Activated naive CD8-positive, alpha-beta T cell treated with anti-CD3 and anti-CD28 coated beads, Interleukin-2, amount 10 ng/mL, durations not matched to agents 7 days and 5 days (primary cell): ENCODE measurements at places on chromosomes 11 and 22. TPM values are rescaled to one million over a fixed set of nuclear protein-coding genes. Genes with fewer than 3 reads are reported as not detected.

Gene RASGRP2
- 159 TPM for total RNA-seq

Gene GTF2H1
- total RNA-seq: 44.4 TPM

Gene OR6T1
- not detected for total RNA-seq

Gene CALCA
- not detected for total RNA-seq

Gene TSPAN18
- total RNA-seq: 4.9 TPM
